Stimulated activated CD4-positive, alpha-beta T cell treated with anti-CD3 and anti-CD28 coated beads, Interleukin-2, amount 100 ng/mL, for 24 hours (primary cell): ENCODE measurements at places on chromosomes 1 and 21.

GRCh38 chr21:21714426-21714825, 716.2 kb downstream of the NCAM2 start:
- no peak for DNase-seq

- DNase-seq = no peak
These were observed 22.3 kb upstream of the DISC1 start for GRCh38 chr1:231604276-231604621.

- DNase-seq = peak; percentile 93
These were observed 39.1 kb upstream of the NFIA start for GRCh38 chr1:61043010-61043820.

DNA sequence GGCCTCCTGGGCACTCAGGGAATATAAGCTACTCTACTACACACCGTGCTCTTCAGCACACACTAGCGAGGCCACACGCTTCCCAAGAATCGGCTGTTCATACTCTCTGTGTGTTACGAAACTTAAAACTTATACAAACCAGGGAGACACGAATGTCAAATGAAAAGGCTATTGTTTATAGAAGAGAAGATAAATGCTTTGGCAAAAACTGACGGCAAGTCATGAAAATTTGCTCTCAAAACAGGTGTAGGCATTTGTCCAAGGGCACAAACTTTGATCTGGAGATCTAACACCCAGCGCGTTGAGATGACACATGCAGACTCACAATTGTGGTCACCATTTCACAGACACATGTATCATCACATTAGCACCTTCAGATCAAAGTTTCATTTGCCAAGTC, 46.1 kb downstream of the USP48 start:
- DNase-seq = no peak
